Hypothalamus (tissue), 51 donors: ENCODE measurements at places on chromosomes 3 and 15.
A peak's percentile ranks its signal among the peaks of the same experiment; 100 is the strongest.

DNA sequence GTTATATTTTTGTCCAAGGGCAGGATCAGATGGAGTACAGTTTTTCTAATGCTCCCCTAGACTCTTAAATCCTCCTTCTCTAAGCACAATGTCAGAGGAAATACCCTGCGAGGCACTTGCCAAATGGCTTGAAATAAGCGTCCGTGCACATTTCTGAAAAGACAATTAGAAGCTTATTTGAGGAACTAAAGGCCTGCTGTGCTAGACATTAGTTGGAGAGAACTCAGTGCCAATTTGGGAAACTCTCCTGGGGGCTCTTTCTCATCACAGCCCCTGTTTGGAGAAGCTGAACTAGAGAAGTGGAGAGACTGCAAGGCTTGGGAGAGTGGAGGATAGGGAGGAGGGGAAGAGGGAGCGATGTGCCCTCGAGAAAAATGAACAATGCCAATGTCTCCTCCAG lies 247.6 kb upstream of the C2CD4B start:
- DNase-seq = no peak

DNA sequence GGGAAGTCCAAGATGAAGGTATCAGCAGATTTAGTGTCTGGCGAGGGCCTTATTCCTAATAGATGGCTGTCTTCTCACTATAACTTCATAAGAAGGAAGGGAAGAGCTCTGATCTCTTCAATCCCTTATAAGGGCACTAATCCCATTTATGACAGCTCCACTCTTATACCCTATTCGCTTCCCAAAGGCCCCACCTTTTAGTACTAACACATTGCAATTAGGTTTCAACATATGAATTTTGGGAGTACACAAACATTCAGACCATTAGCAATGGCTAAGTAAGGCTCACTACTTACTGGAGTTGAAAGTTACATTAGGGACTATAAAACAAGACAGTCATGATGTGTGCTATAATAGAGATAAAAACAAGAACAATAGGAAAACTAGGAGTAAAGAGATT lies 118.9 kb downstream of the NECTIN3 start:
- no peak for DNase-seq

- DNase-seq = no peak
Observed at GRCh38 chr3:177944228-177944661, 592.0 kb upstream of the KCNMB2 start.

- DNase-seq = no peak
Observed at GRCh38 chr3:18758047-18758704, 333.0 kb upstream of the SATB1 start.

DNA sequence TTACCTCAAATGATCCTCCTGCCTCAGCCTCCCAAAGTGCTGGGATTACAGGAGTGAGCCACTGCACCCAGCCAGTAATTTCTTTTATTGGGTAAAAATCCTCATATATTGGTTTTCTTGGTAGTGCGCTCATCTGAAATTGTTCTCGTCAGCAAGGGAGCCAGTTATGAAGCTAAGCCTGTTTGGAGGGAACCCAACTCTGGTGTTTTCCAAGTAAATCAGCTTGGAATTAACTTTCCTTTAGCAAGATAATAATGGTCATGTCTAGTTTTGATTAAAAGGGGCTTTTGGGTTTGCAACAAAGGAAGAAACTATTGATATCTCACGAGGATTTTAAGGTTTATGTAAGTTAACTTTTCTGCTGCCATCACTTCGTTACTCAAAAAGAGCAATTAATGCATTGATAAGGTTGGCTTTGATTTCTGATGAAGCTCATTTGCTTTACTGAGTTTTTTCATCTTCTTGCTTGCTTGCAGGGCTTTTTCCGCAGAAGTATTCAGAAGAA lies 72.7 kb downstream of the RARB start:
- no peak for DNase-seq

DNA sequence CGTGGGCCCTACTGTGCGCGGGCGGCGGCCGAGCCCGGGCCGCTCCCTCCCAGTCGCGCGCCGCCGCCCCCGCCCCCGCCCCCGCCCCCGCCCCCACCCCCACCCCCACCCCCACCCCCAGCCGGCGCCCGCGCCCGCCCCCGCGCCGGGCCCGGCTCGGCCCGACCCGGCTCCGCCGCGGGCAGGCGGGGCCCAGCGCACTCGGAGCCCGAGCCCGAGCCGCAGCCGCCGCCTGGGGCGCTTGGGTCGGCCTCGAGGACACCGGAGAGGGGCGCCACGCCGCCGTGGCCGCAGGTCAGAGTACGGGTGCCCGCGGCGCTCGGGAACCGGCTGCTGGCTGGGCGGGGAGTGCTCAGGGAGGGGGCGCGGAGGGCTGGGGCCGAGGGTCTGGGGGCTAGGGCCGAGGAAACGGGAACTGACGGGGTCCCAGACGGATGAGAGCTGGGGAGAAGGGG lies 1.1 kb upstream of the PPARG start:
- DNase-seq = no peak

- no peak for DNase-seq
Observed at GRCh38 chr3:99118381-99118780, 216.9 kb upstream of the DCBLD2 start.

DNA sequence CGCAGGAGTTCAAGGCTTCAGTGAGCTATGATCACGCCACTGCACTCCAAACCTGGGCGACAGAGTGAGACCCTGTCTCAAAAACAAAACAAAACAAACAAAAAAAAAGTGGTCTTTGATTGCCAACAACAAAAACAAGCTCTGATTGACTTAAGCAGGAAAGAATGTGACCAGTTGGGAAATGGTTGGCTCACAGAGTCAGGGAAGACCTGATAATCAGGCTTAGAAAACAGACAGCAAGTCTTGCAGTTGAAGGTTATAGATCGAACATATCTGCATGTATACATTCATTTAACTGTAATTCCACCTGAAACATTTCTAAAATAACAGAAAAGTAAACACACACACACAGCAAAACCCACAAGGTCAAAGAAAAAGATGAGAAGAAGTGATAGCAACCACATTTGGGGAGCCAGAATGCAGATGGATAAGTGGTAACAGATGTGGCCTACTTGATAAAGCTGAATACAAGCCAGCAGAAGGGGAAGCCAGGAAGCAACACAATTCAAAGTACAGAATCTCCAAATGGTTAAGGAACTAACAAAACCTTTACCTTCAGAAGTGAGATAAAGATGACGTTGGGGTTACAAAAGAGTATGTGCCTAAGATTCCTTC lies 699.9 kb upstream of the ZNF385D start:
- no peak for DNase-seq

DNA sequence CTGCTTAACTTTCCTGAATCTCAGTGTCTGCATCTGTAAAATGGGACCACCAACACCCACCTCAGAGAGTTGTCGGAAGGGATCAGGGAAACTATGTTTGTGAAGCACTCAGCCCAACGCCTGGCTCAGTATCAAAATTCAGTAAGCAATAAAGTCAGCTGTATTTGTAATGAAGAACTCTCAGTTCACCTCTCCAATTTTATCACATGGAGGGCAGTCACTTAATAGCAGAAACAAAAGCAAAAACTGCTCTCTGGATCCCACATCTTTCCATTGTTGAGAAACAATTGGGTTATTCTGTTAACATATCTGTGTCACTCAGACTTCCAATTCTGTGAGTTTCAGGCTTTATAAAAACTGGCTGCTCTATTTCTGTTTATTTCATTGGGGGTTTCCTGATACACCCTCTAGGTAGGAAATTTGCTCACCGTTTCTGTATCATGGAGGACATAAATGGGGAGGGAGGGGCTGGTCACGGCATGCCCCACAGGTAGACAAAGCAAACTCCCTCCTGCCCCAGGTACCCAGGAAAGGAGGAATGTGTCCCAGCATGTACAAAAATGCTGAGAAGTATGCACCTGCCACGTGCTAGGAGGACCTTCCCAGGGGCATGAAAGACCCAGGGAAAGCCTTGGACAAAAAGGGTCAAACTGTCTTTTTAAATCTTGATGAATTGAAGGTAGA lies 81.4 kb upstream of the LMOD3 start:
- no peak for DNase-seq

GRCh38 chr3:132916096-132916495 lies 122.1 kb upstream of the TMEM108 start:
- DNase-seq = no peak

GRCh38 chr3:46375218-46375617 lies 4.5 kb downstream of the CCR5 start:
- DNase-seq = no peak

DNA sequence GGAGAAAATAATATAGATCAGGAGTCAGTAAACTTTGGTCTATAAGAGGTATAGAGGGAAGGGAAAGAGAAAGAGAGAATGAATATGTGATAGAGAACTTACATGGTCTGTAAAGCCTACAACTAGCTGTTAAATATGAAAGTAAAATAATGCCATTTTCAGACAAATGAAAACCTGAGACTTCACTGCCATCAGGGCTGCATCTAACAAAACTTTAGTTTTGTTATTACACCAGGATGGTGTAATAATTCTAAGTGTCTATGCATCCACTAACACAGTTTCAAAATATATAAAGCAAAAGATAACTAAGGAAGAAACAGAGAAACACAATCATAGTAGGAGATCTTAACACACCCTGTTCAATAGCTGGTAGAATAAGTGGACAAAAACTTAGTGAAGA lies 217.7 kb downstream of the KLF13 start:
- DNase-seq = no peak

DNA sequence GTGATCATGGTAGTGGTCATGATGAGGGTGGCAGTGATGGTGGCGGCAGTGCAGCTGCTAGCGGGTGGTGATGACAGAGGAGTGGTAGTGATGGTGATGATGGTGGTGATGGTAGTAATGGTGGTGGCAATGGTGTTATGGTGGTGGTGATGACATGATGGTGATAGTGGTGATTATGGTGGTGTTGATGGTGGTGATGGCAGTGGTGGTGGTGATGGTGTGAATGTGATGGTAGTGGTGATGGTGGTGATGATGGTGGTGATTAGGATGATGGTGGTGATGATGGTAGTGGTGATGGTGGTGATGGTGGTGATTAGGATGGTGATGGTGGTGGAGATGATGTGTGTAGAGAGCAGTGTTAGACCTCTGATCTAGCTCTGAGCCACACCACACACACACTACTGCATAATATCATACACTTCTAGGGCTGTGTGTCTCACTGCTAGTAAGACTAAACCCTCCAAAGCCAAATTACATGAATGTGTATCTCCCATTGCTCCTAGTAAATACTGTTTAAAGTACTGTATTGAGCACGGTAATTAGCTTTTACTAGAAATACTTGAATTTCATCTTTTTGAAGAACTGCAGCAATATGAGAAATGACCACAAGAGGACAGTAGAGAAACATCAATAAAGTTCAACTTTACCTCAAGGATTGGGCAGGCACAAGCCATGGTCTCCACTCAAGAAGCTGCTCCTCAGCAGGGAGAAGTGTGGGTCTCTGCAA lies 28.8 kb downstream of the TMED3 start:
- DNase-seq = peak; percentile 2

DNA sequence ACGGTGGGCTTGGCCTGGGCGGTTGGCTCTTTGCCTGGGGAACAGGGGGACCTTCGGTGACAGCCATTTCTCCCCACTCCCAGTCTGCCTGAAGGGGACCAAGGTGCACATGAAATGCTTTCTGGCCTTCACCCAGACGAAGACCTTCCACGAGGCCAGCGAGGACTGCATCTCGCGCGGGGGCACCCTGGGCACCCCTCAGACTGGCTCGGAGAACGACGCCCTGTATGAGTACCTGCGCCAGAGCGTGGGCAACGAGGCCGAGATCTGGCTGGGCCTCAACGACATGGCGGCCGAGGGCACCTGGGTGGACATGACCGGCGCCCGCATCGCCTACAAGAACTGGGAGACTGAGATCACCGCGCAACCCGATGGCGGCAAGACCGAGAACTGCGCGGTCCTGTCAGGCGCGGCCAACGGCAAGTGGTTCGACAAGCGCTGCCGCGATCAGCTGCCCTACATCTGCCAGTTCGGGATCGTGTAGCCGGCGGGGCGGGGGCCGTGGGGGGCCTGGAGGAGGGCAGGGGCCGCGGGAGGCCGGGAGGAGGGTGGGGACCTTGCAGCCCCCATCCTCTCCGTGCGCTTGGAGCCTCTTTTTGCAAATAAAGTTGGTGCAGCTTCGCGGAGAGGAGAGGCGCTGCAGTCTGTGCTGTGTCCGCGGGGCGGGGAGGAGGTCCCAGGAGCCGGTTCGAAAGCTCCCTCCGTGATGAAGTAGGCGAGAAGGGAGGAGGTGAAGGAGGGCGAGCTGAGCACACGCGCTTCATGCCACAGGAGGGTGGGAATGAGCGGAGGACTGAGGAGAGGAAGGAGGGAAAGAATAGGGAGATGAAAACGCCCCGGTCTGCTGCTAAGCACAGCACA lies 9.6 kb downstream of the CLEC3B start:
- peak; percentile 38 for DNase-seq

DNA sequence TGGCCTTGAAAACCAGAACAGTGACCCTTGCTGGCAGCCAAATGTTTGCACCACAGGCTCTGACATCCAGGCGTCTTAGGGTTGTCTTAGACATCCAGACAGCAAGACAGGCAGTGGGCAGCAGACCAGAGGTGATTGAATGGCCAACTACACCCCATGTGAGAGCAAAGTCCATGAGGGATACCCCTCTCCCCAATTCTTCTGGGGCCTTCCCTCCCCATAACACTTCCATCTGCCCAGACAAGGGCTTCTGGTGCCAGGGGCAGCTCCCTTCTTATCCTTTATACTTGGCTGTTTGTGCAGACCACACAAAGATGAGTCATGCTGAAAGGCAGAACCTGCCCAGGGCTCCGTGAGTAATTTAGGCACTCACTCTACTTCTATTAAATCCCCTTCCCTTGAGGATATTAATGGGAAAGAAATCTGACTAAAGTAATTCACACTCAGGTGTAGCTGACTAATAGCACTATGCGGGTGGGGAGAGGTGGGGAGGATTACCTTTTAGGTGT lies 257.9 kb downstream of the UACA start:
- DNase-seq = no peak

DNA sequence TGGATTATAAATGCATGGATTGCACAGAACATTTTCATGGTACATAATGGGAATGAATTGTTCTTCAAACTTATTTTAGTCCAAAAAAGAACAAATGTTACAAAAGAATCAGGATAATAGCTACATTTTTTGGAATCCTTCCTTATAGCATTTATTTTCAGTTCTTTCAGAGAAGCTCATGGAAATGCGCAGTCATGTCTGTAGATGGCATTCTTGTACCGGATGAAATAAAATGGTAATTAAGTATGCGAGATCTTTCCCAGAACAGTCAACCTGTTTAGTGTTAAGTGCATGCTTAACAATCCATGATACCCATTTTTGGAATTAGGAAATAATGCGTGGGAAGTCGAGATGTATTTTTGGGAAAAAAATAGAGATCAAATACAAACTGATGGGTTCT lies 38.2 kb upstream of the GOLGA8B start:
- no peak for DNase-seq

- no peak for DNase-seq
Observed at GRCh38 chr3:132346841-132347736, 29.9 kb downstream of the ACP3 start.
